Stimulated activated CD4-positive, alpha-beta T cell treated with anti-CD3 and anti-CD28 coated beads, Interleukin-1b, Interleukin-23, amount 100 ng/mL, for 24 hours (primary cell): ENCODE measurements at places on chromosomes 1 and 21.

- no peak for DNase-seq
Measured at GRCh38 chr1:165075725-165076370, 280.7 kb downstream of the LMX1A start.

- DNase-seq, result no peak
Measured at GRCh38 chr1:81700728-81701470, 99.8 kb upstream of the ADGRL2 start.

GRCh38 chr21:36966821-36967768, 626 bp upstream of the HLCS start:
- no peak for DNase-seq

DNA sequence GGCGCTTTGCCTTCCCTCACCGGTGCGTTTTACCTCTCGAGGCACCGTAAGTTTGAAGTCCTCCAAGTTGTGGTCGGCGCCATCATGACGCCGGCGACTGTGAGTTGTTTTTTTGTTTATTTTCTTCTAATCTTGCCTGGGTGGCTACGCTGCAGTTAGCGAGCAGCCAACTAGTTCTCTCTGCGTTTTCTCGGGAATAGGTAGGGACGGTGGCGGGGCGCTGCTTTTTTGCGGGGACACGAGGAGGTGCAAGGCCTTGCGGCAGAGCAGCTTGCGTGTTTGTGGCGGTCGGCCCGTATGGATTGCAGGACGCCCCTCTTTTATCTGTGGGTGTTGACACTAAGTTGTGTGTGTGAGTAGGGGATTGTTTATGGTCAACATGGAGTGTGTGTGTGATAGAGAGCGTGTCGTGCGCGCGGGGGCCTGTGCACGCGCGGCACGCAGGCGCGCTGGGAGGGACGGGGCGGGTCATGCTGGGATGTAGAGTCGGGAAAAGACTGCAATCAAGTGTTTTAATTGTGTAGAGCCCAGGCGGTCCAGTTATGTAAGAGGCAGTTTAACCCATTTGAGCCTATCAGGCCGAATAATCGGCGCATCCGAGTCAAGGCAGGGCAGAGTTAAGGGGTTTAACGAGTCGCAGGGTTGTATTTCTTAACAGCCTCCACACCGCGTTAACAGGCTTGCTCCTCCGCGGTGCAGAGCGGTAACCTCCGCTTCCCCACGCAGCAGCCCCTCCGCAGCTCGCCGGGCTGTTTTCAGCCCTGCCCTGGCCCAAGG, 1.2 kb upstream of the NEGR1 start:
- no peak for DNase-seq

DNA sequence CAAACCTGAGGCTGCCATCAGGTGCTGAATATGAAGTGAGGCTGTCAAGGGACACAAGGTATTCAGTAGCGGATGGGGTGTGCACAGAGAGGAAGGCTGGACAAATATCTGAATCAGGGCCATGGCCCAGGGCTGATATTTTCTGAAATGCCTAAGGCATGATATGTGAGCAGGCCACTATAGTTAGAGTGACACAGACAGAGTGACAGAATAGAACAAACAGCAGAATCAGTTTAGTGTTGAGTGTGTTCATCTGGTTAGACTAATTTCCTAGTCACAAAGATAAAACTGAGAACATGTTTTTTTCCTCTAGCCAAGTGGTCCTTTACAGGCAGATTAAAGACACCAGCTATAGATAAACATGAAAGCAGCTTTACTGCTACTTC, 3.9 kb downstream of the OVAAL start:
- no peak for DNase-seq

DNA sequence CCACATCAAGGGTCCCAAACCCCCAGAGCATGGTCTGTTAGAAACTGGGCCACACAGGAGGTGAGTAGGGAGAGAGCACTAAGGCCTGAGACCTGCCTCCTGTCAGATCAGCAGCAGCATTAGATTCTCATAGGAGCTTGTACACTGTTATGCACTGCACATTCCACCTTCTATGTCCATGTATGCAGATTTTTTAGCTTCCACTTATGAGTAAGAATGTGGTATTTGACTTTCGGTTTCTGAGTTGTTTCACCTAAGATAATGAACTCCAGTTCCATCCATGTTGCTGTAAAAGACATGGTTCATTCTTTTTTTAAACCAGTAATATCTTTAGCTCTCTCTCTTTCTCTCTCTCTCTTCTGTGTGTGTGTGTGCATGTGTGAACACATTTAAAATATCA, 663 bp upstream of the GBP6 start:
- DNase-seq, result no peak

DNA sequence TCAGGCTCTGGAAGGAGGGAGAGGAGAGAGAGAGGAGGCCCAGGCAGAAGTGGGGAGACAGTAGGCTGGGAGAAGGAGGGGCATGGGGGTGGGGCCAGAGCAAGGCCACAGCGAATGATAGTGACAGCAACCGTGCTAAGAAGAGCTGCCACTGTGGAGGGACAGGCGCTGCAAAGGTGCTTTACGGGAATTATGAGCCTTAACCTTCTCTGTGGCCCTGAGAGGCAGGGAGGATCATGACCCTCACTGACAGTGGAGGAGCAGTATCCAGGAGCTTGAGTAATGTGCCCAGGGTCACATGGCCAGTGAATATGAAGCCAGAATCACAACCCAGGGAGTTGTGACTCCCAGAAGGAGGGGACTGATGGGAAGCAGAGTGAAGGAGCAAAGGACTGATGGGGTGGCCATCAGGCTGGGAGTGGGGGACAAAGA, 53.4 kb upstream of the RPL11 start:
- no peak for DNase-seq

DNA sequence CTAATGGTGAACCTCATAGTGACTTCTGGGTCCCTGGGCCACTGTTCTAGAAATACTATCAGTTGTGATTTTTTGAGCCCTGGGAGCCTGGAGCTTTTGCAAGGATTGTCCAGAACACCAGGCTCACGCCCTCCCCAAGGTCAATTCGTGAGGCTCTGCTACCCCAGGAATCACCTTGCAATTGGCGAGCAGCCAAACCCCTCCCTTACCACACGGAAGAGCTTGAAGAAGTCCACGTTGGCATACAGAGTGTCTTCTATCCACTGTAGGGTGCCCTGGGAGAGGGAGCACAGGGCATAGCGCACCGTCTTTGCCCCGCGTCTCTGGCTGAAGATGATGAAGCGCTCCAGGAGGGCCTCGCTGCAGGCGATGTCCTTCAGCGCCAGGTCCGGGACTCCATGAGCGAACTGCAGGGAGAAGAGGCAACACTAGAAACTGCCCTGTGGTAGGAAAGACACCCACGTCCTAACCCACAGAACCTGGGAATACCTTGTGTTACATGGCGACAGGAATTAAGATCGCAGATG, 22.3 kb downstream of the ABCA4 start:
- no peak for DNase-seq

DNA sequence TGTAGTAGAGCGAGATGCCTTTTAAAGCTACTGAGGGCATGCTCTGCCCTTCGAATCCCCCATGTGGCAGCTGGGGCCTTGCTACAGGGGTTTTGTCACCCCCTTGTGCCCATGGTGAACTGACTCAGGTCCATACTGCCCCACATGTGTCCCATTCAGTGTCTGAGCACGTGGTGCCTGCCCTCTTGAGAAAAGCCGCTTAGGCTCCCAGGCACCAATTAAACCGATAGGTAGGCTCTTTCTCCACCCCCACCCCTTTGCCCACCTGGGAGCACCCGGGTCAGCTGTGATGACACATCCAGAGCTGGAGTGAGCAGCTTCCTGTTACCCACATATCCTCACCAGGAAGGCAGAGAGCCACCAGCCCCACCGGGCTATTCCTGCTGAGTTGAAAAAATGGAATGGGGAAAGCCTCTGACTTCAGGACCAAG, 30.5 kb downstream of the TMCC2 start:
- DNase-seq, result no peak

GRCh38 chr1:34162852-34163766, 1.9 kb downstream of the CSMD2 start:
- DNase-seq, result peak; percentile 22
